Stimulated activated CD8-positive, alpha-beta memory T cell treated with anti-CD3 and anti-CD28 coated beads, Interleukin-7, amount 100 ng/mL, for 1 hour (primary cell): ENCODE measurements at places on chromosomes 3 and 15.

DNA sequence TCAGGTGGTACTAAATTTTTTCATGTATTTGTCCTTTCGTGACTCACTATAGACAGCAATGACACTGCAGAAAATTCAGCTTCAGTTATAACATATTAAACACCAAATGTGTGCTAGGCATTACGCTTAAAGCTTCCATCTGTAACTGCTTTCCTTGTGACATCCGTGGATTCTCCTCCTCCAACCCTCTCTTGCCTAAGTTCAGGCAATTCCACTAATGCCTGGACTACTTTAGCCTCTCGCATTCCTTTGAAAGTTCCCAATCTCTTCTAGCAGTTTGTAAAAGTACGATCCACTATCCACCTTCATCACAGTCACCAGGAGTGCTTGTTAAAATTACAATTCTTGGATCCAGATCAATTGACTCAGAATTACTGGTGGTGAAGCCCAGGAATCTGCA is 17.7 kb downstream of the CCDC80 start:
- DNase-seq = no peak

DNA sequence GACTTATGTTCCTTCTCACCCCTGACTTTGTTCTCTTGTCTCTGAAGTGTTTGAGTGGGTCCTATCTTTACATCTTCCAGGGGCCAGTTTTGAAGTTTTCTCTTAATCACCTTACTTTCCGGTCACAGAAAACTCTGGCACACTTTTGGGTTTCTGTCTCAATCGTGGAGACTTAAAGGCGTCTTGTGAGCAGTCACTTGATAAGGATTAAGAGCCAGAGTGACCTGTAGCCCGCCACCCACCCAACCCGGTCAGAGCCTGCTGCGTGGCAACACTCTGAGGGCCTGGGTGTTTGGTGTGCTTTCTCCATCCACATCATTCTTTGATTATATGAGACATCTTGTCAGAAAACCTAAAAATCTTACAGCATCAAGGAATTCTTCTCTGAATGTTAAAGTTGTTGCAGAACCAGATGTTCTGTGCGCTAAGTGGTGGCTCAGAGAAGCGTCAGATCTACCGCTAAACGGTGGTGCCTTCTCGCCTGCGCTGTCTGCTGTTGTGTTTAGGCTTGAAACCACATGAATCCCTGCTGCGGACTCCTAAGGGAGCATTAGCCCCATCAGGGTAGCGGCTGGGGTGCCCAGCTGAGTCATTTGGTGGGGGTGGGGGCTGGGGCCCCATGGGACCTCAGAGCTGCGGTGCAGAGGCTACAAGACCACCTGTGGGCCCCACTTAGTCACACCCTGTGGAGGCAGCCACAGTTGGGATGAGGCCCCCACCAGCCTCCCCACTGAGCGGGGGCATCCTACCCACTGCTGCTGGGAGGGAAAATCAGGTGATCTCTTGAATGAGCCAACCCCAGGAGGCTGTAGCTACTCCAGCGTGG is 158.7 kb upstream of the BHLHE40 start:
- no peak for DNase-seq

GRCh38 chr15:68316061-68316804 is 38.7 kb downstream of the FEM1B start:
- no peak for DNase-seq

- DNase-seq = no peak
These were observed 10.6 kb downstream of the IL17RB start for GRCh38 chr3:53856964-53857363.

DNA sequence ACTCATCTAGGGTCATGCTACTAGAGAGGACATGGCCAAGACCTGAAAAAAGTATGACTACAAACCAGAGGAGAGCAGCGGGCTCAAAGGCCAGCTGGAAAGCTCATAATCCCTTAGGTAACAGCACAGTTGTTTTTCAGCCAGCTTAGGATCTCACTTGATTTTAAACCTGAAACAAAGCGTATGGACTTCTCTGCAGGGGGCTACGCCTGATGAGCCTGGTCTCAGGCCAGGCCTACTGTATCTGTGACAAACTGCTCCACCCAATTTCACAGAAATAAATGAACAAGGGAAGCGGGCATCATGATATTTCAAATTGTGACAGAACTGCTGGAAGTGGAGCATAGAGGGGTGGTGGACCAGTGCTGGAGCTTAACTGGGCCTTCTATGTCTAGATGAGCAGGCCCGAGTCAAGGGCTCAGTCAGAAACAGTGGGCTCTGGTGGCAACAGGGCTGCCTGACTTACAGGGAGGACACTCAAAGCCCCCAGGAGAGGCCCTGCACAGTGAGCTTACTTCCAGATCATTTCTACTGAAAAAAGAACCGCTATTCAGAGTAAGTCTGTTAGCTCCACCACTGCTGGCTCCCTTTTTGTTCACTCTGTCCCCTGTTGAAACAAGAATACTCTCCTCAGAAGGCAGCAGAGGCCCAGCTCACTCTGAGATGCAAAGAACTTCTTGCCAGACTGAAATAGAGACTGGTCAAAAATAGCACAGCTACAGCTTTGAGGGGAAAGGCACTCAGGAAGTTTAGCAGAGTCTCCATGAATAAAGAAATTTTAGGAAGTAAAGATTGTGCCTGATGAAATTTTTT is 47.0 kb downstream of the LRIG1 start:
- DNase-seq = no peak

GRCh38 chr15:43433165-43433564 is 59.8 kb downstream of the TP53BP1 start:
- DNase-seq = no peak

DNA sequence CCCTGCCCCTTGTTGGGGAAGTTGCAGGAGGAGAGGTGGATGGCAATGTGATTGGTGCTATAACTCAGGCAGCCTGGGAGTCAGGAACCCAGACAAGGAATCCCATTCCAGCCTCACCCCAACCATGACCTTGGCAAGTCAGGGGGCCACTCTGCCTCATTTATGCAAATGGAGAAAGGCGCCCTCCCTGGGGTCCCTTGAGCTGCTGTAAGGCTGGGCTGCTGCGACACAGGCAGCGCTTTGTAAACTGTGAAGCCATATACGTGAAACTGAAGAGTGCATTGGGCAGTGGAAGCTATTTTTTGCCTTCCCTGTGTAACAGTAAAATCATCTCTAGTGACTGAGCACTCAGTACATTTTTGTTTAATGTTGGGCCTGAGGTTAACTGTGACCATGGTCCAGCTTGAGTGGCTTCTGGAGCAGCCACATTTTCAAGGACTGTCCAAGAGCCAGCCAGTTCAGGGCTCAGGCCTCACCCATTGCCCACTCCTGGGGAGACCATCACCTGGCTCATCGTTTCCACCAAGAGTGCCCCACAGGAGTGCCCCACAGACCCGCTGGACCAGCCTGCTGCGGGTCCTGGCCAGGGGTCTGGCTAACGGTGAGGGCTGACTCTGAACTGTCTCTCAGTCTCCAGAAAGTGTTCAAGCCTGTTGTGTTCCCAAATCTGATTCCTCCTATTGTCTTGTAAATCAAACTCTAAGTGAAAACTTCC is 27.9 kb downstream of the KIF7 start:
- no peak for DNase-seq

GRCh38 chr3:186307594-186308221 is 54.3 kb downstream of the DGKG start:
- no peak for DNase-seq

GRCh38 chr15:84658080-84658787 is at the start of gene NMB:
NMB (minus strand) TSS chr15:84658199; CDS start chr15:84658152, 47 bp downstream.
- DNase-seq = peak; percentile 60

- no peak for DNase-seq
These were observed 228.9 kb downstream of the CD47 start for GRCh38 chr3:107861904-107862303.

GRCh38 chr3:112619295-112619694 is 21.6 kb downstream of the CCDC80 start:
- DNase-seq = no peak

- DNase-seq = no peak
These were observed 12.7 kb downstream of the ATP10A start for GRCh38 chr15:25850154-25851111.

- DNase-seq = no peak
These were observed 23.4 kb downstream of the ZNF609 start for GRCh38 chr15:64483749-64484148.

DNA sequence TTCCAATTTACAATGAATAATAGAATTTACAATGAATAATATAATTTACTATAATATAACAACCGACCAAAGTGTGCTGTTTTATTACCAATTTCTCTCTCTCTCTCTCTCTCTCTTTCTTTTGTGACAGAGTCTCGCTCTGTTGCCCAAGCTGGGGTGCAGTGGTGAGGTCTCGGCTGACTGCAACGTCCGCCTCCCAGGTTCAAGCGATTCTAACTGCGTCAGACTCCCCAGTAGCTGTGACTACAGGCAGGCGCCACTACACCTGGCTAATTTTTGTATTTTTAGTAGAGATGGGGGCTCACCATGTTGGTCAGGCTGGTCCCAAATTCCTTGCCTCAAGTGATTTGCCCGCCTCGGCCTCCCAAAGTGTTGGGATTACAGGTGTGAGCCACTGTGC is 17.0 kb upstream of the CCNL1 start:
- DNase-seq = no peak

DNA sequence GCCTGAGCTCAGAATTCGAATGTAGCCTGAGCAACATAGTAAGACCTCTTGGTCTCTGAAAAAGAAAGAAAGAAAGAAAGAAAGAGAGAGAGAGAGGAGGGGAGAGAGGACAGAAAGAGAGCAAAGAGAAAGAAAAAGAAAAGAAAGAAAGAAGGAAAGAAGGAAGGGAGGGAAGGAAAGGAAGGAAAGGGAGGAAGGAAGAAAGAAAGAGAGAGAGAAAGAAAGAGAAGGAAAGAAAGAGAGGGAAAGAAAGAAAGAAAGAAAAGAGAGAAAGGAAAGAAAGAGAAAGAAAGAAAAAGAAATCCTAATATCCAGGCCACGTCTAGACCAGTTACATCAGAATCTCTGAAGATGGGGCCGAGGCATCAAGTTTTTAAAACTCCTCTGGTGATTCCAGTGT is 50.7 kb downstream of the PPM1L start:
- DNase-seq = no peak

DNA sequence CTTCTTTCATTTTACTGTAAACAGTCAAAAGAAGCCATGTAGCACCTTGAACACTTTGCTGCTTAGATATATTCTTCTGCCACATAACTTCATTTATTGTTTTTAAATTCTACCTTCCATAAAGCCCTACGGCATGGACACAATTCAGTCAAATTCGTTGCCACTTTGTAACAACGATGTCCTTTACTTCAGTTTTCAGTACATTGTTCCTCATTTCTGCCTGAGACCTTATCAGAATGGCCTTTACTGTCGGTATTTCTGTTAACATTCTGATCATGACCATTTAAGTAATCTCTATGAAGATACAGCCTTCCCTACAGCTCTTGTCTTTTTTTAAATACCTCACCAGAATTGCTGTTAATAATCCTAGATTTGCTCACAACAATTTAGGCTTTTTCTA is 466.9 kb downstream of the NAALADL2 start:
- no peak for DNase-seq

DNA sequence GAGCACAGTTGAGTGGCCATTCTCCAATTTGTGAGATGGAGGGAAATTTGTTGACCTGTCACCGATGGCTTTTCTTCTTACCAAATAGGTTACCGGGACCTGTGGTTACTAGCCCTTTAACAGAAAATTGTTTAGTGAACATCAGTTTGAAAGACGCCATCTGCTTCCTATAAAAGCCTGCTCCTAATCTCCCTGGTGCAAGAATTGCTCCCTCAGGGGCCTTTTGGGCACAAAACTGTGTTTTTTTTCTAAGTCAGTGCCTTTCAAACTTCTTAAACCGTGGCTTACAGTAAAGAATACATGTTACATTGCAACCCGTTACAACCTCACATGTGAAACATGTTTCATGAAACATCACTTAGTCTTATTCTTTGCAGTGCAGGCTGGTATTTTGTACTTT is 15.0 kb downstream of the CACNA2D3 start:
- DNase-seq = no peak

GRCh38 chr3:72633121-72633520 is 215.1 kb downstream of the SHQ1 start:
- DNase-seq = no peak

DNA sequence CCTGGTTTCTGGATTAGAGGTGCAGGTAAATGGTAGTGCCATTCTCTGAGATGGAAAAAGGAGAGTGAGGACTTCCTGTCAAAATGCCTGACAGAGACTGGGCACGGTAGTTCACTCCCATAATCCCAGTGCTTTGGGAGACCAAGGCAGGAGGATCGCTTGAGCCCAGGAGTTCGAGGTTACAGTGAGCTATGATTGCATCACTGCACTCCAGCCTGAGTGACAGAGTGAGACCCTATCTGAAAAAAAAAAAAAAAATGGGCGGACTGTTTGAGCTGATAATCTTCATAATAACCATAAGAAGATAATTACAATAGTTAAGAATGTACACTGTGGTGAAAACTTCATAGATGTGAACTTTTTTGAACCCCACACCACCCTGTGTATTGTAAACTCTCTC is 44.2 kb downstream of the HRH1 start:
- no peak for DNase-seq

- no peak for DNase-seq
These were observed 130.5 kb upstream of the NR2E3 start for GRCh38 chr15:71679793-71680353.

DNA sequence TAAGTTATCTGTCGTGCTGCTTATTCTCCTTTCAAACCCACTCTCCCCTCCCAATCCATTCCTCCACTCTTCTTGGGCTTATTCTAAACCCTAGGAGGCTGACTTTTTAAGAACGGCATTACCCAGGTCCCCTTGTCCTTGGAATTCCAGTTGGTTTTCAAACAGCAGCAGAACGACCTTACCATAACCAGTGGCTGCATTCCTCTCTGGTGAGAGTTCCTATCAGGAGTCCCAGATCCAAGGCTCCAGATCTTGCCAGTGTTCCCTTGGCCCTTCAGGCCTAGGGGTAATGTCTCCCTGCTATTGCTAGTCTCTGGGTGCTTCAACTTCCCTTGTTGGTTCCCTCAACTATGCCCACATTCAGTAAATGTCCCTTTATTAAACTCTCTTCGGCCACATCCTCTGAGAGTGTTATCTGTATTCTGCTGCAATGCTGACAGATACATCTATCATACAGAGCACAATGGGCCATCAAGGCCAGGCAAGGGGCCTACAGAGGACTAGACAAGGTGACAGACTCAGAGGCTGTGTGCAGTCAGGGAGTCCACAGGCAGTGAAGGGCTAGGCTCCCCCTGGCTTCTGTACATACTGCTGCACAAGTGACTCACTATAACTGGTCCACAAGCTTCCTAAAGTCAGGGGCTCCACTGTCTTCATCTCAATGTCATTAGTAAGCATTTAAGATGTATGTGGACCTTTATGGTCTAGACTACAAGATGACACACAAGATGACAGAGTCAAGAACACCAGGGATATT is 10.1 kb downstream of the LYSMD2 start:
- DNase-seq = no peak

- DNase-seq = no peak
These were observed 14.4 kb upstream of the MITF start for GRCh38 chr3:69724722-69725435.

DNA sequence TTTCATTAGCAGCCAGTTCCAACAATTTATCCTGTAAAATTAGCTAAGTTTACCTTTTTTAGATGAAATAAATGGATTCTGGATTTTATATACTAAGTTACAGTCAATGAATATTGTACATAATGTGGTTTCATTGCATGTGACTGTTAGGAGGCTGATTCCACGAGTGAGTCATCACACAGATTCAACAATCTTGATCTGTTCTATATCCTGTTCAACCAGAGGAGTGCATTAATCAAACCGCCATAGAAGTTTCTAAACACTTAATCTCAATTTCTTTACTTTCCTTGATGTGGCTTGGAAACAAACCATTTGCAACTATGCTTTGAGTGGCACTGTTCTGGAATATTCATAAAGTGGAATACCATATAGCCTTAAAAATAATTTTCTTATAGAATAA is 15.3 kb downstream of the DNAJC13 start:
- no peak for DNase-seq

GRCh38 chr15:62953021-62953420 is 89.5 kb upstream of the TPM1 start:
- no peak for DNase-seq
